Adipose tissue (tissue), 3 donors: ENCODE measurements at places on chromosomes 11 and 22. TPM values are rescaled to one million over a fixed set of nuclear protein-coding genes. Genes with fewer than 3 reads are reported as not detected.

Gene GPHA2
- polyA plus RNA-seq: 3.6 TPM

Gene B4GALNT4
- 3.8 TPM for polyA plus RNA-seq

Gene H19
- polyA plus RNA-seq: 1,541 TPM

Gene SOX10
- polyA plus RNA-seq: 2.1 TPM

Gene MRGPRX4
- not detected for polyA plus RNA-seq

Gene KDM4D
- 0.65 TPM for polyA plus RNA-seq

Gene TEX12
- not detected for polyA plus RNA-seq

Gene PARVA
- polyA plus RNA-seq: 60.5 TPM

Gene CRYBB2
- 0.15 TPM for polyA plus RNA-seq

Gene HEPN1
- polyA plus RNA-seq: 2.3 TPM

Gene OR6T1
- polyA plus RNA-seq: not detected

Gene IGF2
- 31.7 TPM for polyA plus RNA-seq

Gene DEUP1
- not detected for polyA plus RNA-seq
